ENCODE measurements at places on chromosomes 11 and 22.
A peak's percentile ranks its signal among the peaks of the same experiment; 100 is the strongest.

- no peak for DNase-seq
Observed at GRCh38 chr11:34380696-34381095, 22.9 kb upstream of the ABTB2 start.

- DNase-seq: peak; percentile 13
Observed at GRCh38 chr11:119680541-119681360, 48.2 kb downstream of the NECTIN1 start.

DNA sequence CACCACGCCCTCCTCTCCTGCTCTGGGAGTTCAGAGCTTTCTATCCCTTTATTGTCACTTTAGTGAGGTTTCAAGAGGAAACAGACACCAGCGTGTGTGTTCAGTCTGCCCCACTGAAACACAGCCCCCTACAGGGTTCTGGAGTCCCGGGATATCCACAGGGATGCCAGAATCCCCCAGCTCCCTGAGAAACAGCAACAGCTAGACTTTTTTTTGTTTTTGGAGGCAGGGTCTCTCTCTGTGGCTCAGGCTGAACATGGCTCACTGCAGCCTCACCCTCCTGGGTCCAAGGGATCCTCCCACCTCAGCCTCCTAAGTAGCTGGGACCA is 10.4 kb downstream of the SULT4A1 start:
- DNase-seq: no peak

DNA sequence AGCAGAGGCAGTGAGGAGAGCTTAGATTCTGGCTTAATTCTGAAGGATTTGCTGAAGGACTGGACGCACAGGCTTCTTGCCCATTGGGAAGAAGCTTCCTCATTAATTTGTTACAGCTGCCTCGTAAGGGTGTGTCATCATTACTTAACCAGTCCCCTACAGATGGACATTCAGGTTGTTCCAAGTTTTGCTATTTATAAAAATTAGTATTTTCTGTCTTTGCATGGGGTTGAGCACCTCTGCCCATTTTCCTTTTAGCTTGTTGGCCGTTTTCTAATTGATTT is 38.1 kb downstream of the CAPN1 start:
- DNase-seq: no peak

DNA sequence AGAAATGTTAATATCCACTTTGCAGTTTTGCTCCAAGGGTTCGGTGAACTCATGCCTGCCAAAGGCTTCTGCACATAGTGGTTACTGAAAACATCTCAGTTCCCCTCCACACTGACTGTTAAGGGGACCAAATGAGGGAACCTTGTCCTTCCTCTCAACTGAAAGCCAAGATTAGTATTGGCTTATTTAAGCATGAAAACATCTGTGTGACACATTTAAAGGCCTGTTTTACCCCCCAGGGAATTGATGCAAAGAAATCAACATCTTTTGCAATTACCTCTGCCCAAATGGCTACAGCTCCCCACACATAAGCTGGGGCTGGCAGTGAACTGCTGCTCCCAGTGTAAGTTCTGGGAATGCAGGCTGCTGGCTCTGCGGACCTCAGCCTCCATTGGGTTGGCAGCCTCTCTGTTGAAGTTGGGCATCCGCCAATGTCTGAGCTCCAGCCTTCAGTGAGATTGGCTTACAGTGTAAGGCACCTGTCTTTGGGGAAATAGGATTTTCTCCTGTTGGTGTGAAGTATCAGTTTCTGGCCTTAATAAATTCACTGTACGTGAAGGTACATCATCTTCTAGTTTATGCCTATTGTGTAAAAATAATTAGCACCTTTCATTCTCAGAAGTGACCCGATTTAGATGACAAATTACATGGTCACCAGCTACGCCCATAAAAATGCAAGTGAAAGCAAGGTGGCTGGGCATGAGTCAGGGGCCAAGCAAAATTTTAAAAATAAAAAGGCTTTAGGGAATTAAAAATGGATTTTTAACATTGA is 213.4 kb upstream of the SYN3 start:
- DNase-seq: peak; percentile 80

- DNase-seq: no peak
Observed at GRCh38 chr11:89458716-89459115, 32.5 kb downstream of the NOX4 start.

DNA sequence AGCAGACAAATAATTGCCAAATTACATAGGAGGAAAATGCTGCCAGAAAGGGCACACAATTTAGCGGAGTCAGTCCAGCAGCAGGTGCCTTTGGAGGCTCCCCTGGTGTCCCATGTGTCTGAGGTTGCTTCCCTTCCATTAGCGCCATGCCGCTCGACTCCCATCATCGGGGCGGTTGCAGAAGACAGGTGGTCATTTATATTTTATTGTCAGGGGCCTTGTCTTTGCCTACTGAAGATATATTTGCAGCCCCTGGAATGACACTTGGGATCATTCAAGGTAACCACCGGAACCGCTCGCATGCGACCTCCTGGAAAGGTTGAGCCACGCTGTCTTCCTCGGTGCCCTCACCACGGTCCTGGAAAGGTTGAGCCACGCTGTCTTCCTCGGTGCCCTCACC is 298.3 kb downstream of the TBC1D22A start:
- DNase-seq: no peak

DNA sequence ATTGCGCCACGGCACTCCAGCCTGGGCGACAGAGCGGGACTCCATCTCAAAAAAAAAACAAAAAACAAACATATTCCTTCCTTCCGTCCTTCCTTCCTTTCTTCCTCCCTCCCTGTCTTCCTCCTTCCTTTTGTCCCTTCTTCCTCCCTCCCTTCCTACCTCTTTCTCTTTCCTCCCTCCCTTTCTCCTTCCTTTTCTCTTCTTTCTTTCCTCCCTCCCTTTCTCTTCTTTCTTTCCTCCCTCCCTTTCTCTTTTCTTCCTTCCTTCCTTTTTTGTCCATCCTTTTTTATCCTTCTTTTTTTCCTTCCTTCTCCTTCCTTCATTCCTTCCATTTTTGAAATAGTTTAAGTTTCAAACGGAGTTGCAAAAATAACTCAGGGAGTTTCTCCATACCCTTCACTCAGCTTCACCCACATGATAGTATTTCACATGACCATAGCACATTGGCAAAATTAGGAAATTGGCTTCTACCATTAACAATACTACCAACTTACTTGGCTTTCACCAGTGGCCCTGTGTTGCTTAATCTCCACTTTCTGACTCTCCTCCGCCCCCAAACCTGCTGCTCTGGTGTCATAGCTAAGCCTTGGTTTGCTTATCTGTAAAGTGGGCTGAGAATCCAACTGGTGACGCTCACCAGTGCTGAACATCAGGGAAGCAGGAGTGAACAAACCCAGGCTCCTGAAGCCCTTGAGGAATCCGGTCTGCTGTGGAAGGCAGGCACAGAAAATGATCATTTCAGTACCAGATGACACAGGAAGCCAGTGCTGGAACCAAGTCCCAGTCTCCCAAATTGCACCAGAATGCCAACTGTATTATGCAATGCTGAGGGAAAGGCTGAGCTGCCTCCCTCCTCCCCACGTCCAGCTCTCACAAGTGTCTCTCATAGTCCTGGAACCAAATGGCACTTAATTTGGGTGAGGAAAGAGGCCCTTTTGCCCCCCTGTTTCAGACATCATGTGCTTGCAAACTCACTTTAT is 17.2 kb upstream of the CRYBB3 start:
- no peak for DNase-seq

GRCh38 chr11:92035488-92035887 is 189.1 kb upstream of the FAT3 start:
- DNase-seq: no peak

DNA sequence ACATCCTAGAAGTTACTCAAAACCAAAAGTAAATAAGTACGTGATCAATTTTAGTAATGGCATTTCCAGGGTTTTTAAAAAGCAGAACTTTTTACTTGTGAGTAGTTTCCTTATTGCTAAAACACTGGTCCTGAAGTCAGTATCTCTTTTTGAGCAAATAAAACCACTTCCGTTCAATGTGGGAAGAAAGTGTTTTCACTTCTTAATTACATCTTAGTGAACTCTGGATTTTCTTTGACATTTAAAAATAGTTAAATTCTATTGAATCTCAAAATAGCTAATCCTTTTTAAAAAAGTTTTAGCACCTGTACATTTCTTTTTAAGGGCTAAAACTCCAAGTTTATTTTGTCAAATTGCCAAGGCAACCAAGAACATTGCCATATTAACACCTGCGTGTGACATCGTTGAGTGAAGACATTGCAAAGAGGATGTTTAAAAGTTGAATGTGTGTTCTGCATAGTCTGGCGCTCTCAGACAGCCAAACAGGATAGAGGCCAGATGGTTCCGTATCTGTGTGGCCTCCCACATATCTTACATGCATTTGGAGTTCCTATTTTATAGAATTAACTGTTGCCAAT is 17.2 kb upstream of the OR5B21 start:
- DNase-seq: no peak

DNA sequence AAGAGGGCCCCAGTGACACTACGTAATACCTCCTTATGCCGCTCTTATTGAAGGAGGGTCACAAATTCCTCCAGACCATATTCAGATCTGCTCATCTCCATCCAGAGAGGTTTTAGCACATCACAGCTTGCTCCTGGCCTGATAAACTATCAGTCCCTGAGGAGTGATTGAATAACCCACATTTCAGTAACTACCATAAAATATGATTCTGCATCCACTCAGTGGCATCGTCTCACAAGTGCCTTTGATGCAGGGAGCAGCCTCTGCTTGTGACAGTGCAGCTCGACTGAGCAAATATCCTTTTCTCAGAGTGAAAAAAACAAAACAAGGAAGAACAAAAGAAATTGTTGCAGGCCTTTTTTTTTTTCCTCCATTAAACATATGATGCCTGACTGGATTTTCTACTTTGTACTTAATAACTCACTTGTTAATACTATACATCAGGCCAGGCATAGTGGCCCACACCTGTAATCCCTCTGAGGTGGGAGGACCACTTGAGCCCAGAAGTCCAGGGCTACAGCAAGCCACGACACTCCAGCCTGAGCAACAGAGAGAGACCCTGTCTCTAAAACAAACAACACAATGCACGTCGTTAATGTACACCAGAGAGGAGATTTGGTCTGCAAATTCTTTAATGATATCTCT is 64.5 kb downstream of the DDX10 start:
- DNase-seq: no peak

- DNase-seq: peak; percentile 58
Observed at GRCh38 chr11:746289-747157, 741 bp upstream of the TALDO1 start.

GRCh38 chr11:77003963-77004362 is 30.2 kb upstream of the B3GNT6 start:
- no peak for DNase-seq

DNA sequence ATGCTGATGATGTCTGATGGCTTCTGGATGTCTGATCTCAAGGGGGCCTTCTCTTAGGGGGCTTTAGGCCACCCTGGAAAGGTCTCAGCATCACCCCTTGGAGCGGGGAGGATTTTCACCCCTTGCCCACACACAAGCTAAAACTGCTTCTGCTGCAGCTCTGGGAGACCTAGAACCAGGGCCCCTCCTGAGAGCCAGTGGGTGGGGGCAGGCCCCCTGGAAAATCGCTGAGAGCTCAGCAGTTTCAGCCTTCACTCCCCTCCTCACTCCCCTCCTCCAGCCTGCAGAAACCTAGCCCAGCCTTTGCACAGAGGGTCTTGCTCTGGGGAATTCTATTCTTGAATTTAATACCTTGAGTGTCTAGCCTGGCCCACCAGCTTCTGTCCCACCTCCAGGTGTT is 17.2 kb downstream of the CD6 start:
- no peak for DNase-seq

DNA sequence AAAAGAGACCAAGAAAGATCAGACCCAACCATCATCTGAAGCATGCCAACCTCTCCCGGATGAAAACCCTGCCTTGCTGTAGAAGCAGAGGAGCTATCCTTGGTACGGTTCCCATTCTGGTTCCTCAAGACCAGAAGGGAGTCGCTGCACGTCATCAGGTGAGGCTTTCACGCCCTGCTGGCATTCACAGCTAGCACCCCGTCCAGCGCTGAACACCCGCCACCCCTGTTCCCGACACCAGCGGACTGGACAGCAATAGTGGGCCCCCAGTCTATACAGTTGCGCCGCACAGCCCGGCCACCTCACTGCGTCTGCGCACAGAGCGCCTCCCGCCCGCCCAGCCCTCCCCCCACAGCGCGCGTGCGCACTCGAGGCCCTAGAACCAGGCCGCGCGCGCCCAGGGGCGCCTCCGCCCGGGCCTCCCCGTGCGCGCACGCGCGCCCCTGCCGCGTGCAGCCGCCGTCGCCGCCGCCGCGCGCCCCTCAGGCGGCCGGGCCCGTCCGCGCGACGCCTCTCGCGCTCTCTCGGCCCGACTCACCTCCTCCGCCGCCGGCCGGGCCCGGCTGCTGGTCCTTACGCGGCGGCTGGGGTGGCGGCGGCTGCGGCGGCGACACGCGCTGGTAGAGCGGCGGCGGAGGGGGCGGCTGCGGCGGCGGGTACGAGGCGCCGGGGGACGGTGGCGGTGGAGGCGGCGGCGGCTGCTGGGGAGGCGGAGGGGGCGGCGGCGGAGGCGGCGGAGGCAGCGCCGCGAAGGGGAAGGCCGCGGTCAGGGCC is 706 bp downstream of the SF1 start:
- DNase-seq: peak; percentile 78

- DNase-seq: no peak
Observed at GRCh38 chr11:96614846-96615245, 225.0 kb downstream of the JRKL start.

- no peak for DNase-seq
Observed at GRCh38 chr11:78438298-78438975, 20.8 kb upstream of the GAB2 start.

GRCh38 chr11:116993599-116993998 is 104.6 kb downstream of the SIK3 start:
- peak; percentile 54 for DNase-seq

DNA sequence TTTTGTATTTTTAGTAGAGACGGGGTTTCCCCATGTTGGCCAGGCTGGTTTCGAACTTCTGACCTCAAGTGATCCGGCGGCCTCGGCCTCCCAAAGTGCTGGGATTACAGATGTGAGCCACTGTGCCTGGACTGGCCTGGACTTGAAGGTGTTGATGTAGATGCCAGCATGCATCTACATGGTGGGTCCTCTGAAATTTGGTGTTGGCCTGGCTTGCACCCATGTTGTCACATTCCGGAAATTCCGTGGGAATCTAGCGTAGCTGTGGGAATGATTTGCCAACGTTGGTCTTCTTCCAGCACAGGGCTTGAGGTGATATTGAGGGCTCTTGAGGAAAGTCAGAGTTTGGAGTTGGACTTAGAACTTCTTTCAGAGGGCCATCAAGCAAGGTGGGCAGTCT is 6.5 kb downstream of the PACS1 start:
- DNase-seq: no peak
